ENCODE measurements at places on chromosomes 5 and 9.

DNA sequence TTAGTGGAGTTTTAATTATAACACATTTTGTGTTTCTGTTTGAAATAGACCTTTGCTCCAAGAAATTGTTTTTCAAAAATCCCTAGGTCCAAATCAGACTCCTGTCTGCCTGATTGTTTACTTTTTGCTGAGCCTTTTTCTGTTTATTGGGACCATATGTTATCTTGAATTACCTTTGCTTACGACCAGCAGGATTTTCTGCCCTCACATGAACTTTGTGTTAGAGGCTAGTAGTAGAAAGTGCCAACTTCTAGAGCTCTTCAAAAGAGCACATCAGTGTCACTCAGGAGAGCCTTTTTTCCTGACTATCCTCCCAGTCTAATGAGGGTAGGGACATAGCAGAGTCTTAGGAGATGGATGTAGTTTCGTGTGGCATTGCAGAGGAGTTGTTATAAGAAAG, 10.2 kb downstream of the RECK start:
- DNase-seq, result no peak

- no peak for DNase-seq
Measured at GRCh38 chr9:97811533-97812246, 41.3 kb upstream of the FOXE1 start.

GRCh38 chr5:607541-608428, 4.4 kb upstream of the CEP72 start:
- no peak for DNase-seq

GRCh38 chr5:4873652-4874051, 266.5 kb upstream of the ADAMTS16 start:
- DNase-seq, result no peak

DNA sequence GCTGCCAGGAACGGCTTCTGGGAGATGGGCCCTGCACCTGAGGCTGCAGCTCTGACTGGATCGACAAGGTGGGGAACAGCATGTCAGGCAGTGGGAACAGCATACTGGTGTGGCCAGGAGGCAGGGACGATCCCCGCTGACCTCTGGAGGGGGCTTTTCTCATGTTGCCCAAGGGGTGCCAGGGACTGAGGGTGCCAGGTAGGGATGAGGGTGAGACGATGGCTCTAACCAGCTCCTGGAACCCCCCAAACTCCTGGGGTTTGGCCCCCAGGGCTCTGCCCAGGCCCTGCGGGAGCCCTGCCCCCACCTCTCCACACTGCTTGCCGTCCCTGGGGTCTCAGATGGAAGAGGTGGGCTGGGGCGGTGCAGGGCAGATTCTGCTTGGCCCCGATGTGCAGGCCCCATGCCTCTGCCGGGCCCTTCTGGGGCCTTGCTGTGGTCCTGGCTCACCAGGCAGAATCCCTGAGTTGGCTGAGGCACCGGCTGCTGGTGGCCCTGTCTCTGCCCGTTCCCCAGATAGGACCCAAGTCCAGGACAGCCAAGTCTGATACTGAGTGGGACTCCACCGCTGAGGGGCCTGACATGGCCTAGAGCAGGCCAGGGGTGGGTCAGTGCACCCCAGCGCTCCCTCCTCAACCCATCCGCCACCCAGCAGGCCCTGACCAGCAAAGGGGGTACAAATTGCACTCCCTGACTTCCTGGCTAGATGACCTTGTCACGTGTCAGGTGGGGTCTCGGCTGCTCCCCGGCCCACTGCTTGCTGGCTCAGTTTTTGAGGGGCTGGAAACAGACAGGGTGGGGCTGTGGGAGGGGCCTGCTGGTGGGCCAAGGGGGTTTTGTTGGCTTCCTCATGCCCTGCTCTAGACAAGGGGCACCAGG, 28.4 kb upstream of the RNF130 start:
- DNase-seq, result no peak

GRCh38 chr5:16935231-16936149, 598 bp downstream of the MYO10 start:
- DNase-seq, result no peak

DNA sequence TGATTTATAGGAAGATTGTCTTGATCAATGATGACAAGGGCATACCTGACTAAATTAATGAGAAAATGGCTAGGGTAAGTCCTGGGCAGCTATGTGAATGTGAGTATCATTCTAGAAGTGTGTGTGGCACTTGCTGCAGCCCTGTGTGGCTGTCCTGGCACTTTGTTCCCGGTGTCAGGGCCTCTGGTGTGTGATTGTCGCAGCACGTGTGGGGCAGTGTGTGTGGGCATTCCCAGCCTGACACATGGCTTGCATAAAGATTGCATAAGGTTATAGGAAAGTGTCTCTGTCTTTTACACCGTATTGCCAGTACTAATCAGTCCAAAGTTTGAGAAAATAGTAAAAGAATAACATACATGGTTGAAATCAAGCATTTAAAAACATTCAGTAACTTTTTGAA, 74.4 kb downstream of the TRIO start:
- no peak for DNase-seq

- DNase-seq, result no peak
Measured at GRCh38 chr5:143550986-143551630, 147.6 kb upstream of the NR3C1 start.

DNA sequence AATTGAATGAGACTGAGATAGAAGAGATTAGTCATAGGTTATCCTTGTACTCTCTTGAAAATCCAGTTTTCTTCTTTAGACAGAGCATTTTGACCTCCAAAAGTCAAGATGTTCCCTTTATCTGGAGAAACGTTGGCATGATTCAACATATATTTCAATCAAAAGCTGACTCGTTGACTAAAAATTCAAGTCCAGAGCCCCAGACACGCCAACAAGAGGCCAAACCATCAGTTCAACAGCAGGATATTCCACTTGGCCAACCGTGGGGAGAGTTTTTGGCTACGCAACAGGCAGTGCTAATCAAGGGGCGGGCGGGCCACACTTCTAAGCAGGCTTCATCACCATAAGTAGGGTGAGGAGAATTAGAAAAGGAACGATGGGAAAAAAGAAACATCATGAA, 119.1 kb downstream of the SLIT3 start:
- no peak for DNase-seq

- DNase-seq, result no peak
Measured at GRCh38 chr5:119402081-119402480, 46.3 kb downstream of the TNFAIP8 start.

DNA sequence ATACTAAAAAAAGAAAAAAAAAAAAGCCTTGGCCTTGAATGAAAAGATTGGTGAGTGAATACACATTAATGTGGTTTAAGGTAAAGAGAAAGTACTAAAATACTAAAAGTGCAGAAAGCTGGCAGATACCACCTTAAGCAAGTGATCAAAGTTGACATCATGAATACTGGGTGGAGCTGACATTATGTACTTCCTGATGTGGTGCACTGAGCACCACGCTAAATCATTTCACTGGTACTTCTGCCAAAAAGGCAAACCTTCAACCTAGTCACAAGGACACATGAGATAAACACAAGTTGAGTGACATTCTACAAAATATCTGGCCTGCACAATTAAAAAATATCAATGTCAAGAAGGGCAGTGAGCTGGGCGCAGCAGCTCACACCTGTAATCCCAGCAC, 33.8 kb upstream of the PANK3 start:
- peak; percentile 60 for DNase-seq
